ENCODE measurements at places on chromosomes 6 and 20.

DNA sequence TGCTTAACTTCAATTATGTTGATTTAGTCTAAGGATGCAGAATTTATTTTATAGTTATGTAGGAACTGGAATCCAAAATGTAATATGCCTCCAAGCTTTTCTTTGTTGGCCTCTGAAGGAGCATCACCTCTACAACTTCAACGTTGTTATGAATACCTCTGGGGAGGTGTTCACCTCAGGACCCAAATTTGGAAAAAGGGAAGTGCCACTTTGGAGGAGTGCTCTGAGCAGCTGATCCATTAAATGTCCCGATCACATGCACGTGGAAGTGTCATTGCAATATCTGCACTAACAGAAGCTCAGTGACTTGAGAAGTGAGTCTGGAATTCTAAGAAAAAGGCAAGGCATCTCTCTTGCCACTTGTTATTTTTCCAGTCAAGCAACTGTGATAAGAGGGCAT lies 22.2 kb upstream of the SLC17A3 start:
- DNase-seq, result no peak

DNA sequence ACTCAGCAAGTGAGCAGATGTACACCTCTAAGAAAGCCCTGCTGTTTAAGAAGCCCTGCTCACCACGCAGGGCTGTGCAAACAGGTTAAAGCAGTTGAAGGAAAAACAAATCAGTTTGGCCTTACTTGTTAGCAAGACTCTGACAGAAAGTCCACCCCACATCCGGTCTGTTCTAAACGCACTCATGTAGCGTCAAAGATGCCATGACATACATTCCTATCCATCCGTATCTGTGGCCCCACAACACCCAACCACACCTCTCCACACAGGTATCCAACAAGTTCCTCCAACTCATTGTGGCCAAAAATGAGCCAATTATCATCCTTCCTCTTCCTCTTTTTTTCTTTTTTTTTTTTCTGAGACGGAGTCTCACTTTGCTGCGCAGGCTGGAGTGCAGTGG lies 22.8 kb upstream of the RAB22A start:
- DNase-seq, result no peak

DNA sequence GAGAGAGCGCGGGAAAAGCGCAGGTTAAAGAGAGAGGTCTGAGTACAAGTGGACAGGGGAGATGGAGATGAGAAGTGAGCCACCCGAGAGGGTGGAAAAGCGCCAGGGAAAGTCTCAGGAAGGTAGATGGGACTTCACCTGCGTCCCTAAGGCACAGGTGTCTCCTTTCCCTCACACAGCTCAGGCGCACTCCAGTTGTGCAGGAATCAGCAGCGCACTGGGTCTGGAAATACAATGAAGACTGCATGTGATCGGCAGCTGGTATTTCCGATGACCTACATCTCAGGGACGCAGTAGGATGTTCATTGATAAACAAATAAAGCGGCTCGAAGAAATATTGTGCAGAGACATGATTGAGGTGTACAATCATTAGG lies 432 bp upstream of the KHDRBS2 start:
- DNase-seq, result no peak

- DNase-seq, result no peak
Measured at GRCh38 chr6:92723390-92723931, 695.9 kb downstream of the EPHA7 start.

- no peak for DNase-seq
Measured at GRCh38 chr6:82906951-82907350, 158.7 kb downstream of the UBE3D start.

- DNase-seq, result no peak
Measured at GRCh38 chr6:164417537-164418261, 891.7 kb downstream of the C6orf118 start.

DNA sequence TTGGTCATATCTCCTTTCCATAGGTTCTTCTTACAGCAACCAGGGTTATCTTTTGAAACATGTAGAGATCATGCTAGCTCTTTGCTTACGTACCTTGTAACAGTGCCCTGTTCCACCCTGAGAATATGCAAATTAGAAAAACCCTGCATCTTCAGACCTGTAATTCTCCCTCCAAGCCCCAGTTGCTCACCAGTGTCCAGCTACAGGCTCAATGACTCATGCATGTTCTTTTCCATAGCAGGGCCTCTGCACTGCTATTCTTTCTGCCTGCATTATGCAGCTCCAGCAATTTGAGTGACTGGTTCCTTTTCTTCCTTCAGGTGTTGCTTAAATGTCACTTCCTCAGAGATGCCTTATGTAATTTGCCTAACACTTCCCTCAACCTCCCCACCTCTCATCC lies 636.2 kb downstream of the KHDRBS2 start:
- DNase-seq, result no peak

DNA sequence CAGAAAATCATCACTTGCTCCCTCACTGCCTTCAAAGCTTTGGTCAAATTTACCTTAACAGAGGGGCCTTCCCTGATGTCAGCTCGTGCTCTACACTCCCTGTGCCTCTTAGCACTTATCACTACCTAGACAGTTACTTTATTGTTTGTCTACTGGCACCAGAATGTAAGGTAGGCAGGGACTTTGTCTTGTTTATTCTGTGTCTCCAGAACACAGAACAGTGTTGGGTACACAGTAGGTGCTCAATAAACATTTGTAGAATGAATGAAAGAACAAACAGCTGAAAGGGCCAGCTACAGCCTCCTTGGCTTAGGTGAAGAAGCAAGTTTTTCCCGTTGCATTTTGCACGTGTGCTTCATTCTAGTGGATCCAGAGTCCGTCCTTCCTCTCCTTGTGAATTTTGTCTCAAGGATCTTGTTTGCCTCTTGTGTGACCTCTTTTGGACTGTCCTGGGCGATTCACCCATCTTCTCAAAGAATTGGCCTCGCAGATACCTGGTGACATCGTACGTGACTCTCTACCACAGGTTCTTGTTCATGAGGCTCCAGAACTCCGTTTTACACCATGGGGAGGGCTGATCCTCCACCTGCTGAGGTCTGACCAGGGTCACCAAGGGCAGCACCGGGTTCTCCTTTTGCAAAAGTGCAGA lies 84.2 kb upstream of the ARMC2 start:
- DNase-seq, result no peak

GRCh38 chr20:63908008-63908682 lies 13.2 kb downstream of the DNAJC5 start:
- no peak for DNase-seq

- DNase-seq, result no peak
Measured at GRCh38 chr6:134063121-134063965, 10.9 kb upstream of the SLC2A12 start.

DNA sequence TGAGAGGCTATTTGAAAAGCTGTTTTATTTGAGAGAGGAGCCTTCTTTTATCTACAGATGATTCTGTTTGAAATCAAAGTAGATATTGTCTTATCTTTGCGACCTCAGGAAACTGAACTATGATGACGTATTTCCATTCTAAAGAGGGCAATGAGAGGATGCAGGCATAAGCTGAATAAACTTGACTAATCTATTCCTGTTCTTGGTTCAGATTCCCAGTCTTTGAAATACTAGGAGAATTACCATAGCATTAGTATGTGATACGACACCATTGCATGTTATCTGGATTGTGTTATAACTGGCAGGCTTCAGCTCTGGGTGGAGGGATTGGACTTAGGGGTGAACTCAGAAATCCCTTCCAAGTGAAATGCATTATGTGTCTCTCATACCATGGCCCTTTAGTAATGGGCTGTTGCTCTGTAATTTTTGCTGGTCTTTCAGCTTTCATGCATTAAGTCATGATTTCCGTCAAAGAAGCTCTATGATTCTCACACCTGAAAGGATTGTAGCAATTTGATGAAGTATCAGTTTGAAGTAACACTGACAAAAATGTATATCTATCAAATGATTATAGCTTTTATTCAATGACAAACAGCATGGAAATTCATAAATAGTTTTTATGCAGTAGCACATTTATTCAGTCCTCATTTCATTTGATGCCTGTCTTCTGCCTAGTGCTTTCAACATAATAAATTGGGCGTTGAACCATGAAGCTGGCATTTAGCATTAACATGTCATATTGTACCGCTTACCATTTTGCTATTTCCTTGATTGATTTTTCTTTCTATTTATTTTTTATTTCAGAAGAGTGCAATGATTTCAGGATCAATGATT lies 138.4 kb upstream of the SPACA1 start:
- DNase-seq, result no peak

DNA sequence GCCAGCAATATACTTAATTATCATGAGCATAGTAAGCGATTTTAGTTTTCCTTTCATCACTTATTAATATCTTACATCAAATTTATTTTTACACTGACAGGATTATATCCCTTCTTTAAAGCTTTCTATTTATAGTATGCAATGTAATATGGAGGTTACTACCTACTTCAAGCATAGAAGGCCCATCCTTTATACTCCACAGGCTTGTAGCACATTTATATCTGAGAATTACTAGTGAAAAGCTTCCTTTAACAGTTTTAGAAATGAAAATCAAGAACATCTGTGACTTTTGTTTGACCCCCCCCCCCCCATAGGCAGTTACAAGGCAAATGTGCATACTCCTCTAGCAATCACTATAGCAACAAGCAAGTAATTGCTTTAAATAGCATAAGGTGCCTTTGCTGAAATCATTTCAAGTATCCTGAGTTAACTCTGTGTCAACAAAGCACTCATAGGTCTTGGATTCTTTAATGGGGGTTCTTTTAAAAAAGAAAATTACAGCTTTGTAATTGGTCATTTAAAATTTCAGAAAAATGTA lies 917.7 kb downstream of the PHF3 start:
- no peak for DNase-seq

DNA sequence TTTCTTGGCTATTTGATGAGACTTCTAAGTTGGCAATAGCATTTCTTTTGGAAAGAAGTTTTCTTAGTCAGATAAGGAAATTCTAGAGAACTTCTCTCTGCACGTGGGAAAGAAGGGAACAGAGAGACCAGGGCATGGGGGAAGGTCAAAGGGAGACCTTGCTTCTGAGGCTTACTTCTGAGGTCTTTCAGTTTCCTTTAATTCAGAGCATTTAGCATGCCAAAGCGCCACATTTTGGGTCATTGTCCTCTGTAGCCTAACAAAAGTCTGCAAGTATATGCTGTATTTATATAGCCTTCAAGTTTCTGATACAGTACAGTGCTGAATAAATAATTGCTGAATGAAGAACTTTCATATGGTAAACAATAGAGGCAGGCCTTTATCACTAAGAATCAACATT lies 95.6 kb downstream of the SAMD3 start:
- no peak for DNase-seq

- no peak for DNase-seq
Measured at GRCh38 chr6:14333556-14334305, 216.2 kb downstream of the CD83 start.

DNA sequence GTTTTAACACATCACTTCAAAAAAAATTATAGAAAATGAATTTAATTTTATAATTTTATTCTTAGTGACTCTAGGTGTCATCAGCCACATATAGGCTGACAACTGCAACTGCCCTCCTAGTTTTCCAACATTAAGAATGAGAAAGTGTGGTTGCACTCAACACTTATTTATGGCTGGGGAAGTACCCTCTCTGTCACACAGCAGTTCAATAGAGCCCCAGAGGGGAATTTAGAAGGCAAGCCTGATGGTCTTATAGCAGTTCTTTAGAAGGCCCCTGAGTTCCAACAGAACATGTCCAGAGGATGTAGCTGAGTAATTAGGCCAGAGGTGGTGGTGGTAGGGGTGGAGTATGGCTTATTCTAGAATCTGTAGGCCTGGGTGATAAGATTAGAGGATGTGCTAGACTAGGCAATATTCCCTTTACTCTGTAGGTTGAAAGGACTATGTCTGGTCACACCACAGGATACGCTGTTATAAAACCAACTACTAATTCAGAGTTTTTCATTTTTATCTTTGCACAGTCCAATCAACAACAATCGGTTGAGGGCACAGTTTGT lies 226.5 kb upstream of the CITED2 start:
- no peak for DNase-seq

DNA sequence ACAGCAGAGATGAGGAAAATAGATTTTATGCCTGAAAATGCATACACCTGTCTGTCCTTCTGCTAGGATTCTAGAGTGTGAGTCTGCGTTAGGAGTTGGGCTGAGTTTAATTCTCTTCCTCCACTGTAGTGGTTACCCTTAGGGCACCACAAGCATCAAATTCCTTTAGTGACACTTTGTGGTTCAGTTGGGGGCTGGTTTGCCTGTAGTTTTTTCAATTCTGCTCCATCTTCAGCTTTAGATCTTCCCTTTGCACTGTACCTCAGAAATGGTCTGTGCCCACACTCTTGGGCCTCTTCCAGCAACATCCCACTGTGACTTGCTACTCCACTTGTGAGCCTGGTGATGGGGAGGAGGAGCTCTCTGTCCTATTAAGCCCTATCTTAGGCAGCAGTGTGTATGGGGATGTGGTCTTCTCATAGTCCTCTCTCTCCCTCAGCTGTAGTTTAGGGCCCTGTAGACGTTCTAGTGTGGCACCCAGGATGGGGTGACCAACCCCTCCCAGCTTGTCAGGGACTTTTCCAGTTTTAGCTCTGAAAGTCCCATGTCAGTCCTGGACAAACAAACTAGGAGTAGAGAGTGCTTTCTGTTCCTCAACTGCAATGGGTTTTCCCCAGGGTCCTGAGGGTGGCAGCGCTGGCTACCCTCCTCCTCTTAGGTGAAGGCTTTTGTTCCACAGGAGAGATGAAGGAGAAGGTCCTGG lies 19.7 kb upstream of the OGFRL1 start:
- no peak for DNase-seq

DNA sequence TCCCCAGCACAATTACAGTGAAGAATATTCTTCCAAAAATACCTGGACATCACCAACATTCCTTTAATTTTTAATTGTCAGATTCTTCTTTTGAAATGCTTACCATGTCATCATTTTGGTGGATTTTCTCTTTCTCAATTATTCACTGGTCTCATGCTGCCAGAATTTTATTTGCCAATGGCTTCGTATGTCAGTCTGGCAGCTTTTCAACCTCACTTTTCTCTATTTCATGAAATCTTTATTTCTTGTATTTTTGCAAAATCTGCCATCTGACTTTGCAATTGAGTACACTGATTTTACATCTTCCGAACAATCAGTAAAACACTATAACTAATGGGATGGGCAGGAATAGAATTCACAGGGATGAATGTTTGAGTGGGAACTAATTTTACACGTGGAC lies 84.1 kb downstream of the BTBD9 start:
- no peak for DNase-seq

GRCh38 chr6:168033791-168034190 lies 36.3 kb downstream of the KIF25 start:
- DNase-seq, result no peak

DNA sequence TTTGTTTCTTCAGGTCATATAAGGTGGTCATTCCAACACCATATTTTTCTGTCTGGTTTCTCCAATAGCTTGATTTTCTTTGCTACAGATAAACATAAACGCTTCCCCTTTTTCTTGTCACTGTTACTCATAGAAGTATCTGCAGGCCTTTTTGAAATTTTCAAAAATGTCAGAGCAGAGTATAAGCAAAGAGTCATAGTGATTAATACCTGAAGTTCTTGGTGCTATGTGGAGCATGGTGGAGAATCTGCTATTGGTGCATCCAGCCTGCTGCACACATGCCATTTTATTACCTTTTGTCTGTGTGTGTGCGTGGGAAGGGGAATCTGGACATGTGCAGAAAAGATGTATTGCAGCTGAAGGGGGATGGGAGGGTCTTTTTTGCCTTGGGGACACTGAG lies 19.7 kb downstream of the STX11 start:
- no peak for DNase-seq

- no peak for DNase-seq
Measured at GRCh38 chr20:36861625-36861874, 14.4 kb upstream of the TLDC2 start.

All from left renal cortex interstitium (tissue), 4 donors.